ENCODE measurements at places on chromosomes 4 and X.

GRCh38 chrX:97842468-97843199, 958.9 kb downstream of the RPA4 start:
- DNase-seq, result no peak

DNA sequence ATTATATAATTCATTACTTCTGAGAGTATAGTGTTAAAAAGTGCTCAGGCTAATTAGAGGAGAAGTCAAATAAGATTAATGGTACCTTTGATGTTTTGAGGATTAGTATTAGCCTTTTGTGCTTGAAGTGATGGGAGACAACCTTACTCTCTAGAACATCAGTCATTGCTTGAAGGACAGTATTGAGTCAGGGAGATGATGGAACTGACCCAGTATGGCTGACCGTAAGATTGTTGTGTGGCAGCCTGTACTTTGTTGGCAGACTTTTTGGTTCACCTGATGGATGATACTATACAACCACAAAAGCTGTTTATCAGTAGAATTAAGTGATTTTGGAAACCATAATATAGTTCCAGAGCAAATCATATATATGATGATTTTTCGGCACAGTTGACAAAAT, 9.9 kb downstream of the OGT start:
- no peak for DNase-seq

GRCh38 chr4:26131711-26132110, 189.1 kb upstream of the RBPJ start:
- peak; percentile 61 for DNase-seq

- DNase-seq, result no peak
Observed at GRCh38 chrX:54180403-54180802, 2.7 kb downstream of the FAM120C start.

DNA sequence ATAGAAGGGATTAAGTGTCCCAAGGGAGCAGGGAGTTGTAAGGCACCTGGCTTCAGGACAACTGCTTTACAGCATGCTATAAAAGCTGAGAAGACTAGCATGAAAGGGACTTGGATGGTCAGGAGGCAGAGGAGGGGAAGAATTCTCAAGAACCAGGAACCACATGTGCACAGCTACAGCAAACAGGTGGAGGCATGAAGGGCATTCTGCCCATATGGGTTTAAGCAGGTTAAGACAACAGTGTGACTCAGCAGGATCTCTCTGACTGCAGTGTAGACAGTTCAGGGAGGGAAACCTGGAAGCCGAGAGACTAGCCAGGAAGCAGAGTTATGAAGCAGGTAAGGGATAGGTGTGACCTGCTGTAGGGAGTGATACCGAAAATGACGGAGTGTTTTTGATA, 117.0 kb downstream of the DHRSX start:
- DNase-seq, result no peak

GRCh38 chr4:36269101-36269500, 12.3 kb upstream of the DTHD1 start:
- DNase-seq, result peak; percentile 73

DNA sequence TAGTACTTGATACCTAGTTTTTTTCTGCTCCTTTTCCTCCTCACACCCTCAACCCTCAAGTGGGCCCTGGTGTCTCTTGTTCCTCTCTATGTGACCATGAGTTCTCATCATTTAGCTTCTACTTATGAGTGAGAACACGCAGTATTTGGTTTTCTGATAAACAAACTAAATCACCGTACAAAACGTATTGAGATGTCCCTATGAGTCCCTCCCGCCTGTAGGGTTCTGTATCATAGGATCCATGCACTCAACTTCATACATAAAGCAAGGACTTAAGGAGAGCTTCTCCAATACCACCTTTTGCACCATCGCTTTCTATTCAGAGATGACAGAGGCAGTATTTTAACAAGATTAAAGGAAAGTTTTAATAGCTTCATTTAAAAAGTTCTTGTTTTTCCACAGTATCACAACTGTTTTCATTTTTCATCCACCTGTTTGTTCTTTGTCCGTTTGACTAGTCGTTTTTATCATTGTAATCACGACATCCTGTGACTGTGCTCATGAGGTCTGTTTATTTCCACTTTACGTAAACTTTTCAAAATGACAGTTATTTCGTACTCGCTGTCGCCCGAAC, 457 bp upstream of the RAB9A start:
- DNase-seq, result peak; percentile 24

GRCh38 chr4:13103382-13104015, 380.6 kb downstream of the RAB28 start:
- DNase-seq, result no peak

DNA sequence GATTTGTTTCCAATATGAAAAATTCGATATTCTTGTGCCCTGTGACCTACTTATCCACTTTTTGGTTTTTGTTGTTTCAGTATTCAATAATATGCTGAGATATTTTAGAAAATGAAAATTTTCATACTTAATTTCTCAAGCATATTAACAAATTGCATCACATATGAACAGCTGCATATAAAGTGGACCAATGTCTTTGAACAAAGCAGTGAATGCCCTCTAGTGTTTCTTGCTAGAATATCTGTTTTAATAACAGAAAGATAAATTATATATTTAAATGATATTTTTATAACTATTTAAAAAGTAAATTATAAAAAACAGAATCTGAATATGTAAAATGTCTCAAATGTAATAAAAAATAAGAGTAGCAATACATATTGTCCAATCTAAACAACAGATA, 31.7 kb upstream of the INTU start:
- DNase-seq, result no peak

DNA sequence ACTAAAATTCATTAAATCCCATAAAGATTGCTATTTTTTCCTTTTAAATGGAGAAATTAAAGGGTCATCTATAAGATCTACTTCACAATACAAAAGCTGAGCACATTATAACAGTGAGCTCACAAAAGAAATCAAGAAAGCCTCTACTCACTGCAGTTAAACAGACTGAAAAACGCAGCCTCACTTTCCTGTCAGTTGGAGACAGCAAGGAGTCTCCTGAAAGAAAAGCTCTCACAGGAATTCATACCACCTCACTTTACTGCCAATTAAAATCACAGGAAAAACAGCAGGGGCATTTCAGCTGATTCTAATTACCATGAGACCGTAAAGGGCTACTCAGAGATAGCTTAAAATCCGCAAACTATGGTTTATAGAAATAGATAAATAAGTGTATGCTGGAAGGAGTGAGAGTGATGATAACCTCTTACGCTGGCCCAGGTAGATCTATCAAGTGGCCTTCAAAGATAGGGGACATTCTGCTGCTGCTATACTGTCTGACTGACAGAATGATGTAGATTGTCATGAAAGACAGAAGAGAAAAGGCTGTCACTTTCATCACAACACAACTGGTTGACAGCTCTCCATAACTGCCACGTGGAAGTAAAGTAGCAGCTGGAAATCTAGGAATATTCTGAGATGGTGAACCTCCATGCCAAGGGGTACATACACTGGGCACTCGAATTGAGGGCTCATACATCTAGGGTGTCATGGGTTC, 1333.7 kb upstream of the DIAPH2 start:
- no peak for DNase-seq

DNA sequence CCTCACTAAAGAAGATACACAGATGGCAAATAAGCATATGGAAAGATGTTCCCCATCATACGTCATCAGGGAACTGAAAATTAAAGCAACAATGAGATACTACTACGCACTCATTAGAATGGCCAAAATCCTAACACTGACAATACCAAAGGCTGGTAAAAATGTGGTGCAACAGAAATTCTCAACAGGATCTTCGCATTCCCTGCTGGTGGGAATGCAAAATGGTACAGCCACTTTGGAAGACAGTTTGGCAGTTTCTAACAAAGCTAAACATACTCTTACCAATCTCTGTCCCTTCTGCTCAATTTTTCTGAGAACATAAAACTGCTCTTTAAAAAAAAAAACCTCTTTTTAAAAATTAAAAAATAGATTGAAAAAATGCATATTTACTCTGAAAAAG, 300.2 kb downstream of the FBXW7 start:
- DNase-seq, result no peak

DNA sequence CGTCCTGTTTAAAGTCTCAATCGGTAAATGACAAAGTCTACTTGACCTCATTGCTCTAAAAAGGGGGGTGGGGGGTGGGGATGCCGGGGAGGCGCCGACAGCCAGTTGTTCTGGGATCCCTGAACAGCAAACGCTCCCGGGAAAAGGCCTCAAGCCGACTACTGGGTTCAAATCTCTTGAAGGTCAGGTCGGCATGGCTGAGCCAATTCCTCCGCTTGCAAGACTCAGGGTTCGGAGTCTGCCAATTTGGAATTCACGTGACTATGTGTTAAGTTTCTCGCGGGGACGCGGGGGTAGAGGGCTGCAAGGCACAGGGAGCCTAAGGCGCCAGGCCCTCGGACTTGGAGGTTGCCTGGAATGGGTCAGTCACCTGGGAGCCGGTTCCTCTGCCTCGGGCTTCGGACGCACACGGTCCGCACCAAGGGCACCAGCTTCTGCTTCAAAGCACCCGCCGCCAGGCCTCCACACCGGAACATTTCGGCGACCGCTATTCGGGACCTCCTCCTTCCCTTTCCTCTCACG, 399 bp downstream of the AIFM1 start:
- no peak for DNase-seq

DNA sequence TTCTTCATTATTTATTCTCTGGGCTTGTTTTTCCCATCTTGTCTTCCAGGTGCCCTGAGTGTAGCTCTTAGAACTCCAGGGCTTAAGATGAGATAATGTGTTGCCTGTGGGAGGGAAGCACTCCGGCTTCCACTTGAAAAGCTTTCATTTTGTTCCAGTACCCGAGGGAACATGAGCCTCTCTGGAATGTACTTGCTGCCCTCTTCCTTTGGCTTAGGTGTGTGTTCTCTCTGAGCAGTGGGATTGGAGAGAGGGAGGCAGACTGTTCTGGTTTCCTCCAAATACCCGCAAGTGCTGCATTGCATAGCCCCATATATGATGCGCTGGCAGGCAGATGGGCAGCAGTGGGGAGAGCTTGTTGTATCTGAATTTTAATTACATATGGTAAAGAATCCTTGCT, 861 bp upstream of the DTHD1 start:
- peak; percentile 18 for DNase-seq

DNA sequence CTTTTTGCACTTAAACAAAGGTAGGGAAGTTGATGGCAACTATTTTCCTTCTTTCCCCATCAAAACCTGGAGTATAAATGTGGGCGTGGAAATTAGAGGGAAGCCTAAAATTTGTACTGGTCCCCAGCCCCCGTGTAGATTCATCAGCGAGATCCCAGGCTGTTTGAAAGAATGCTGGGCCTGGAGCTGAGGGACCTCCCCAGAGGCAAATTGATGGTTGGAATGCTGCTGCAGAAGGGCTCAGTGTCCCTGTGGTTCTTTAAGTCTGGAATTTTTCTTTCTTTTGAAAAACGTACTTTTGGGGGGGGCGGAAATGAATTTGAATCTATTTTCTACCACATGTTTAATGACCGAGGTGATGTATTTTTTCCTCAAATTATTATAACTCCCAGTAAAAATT, 197.2 kb downstream of the CBR4 start:
- no peak for DNase-seq

DNA sequence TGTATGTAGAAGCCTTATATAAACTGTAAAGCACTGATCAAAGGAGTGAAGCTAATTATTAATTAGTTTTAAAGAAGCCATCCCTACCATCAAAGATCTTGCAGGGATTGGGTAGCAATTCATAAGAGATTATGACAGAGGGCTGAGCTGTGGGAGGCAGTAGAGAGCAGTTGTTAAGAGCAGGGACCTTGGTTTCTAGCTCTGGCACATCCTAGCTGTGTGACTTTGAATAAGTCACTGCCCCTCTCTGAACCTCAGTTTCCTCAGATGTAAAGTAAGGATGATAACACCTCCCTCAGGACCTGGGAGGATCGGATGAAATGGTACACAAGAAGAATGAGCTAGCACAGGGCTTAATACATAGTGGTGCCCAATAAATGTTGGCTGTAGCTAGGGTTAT, 45.4 kb downstream of the APLN start:
- DNase-seq, result no peak

DNA sequence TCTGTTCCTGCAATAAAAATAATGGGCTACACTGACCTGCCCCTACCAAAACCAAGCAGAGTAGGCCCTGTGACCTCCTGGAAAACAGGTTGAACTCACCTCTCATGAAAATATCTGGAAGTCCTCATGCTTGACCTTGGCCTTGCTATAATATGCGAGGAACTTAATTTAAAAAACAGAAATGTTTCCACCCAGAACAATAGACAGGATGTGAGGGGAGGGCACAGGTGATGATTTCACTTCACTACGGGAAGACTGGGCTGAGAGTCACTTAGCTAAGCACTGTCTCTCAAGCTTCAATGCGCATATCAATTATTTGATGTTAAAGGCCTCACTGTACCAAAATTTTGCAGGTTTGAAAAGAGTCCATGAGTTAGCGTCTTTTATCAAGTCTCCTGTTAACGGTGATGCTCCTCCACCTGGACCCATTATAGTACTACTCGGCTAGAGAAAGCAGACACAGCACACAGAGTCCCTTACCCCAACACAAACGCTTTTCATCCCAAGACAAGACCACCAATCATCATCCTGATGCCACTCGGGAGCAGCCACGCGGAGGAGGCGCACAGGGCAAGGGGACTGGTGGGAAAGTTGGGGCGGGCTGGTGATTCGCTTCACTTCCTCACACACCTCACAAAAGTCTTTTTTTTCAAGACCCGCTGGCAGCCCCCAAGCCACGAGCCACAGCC, 25.9 kb downstream of the ZNF721 start:
- no peak for DNase-seq

DNA sequence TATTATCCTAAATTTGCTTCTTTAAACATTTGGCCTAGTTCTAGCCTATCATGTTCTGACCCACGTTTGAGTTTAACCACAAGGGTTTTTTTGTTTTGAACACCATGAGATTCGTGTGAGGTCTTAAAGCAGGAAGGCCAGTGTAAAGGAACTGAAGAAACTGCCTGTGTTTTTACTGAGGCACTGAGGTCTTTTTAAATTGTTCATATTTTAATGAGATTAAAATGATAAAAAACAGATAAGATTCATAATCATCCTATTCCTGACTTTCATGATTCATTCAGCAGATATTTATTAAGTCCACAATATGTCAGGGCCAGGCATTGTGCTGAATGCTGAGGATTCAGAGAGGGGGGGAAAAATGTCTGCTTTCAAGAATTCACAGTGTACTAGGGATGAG, 3.2 kb downstream of the RPS6KA3 start:
- DNase-seq, result no peak

- DNase-seq, result no peak
Observed at GRCh38 chr4:49032440-49033161, 46.5 kb downstream of the CWH43 start.

DNA sequence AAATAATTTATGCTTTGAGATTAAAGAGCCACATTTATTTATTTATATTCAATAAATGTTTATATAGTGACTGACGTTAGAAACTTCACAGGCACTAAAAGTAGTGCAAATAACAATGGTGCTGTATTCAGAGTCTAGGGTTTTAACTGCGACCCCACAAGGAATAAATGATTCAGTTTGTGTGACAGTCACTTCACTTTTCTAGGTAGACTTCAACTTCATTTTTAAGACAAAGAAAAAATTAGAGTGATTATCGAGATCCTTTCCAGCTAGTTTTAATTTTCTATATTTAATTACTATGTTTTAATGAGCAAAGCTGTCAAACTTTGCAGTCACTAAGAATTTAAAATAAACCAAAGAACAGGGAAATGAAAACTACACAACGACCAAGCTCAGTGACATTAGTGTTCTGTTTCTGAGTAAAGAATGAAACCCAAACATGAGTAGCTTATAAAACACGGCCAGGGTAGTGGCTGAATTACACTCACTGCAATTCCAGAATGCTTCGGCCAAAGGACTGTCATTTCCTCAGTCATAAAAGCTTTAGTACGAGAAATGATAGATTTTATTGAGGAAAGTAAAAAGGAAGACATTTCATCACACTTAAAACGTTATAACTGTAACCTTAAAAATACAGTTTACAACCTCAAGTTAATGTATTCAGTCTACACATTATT, 38.6 kb downstream of the ADGRA3 start:
- DNase-seq, result no peak

GRCh38 chr4:48526406-48526805, 36.4 kb downstream of the ZAR1 start:
- no peak for DNase-seq

All from CD4-positive, alpha-beta T cell treated with Interferon alpha-2 for 1 hour (primary cell).